RPMI7951 (cell line): ENCODE measurements at places on chromosomes 4 and X. TPM values are rescaled to one million over a fixed set of nuclear protein-coding genes. Genes with fewer than 3 reads are reported as not detected.

The VSIG4 gene
- total RNA-seq = not detected in 2 replicates

The UGT2B15 gene
- total RNA-seq = not detected in 2 replicates

The PF4V1 gene
- 0.72 TPM in 1 of 2 replicates, not detected in the other for total RNA-seq

The SATL1 gene
- total RNA-seq = not detected in 2 replicates

The BEX5 gene
- total RNA-seq = 0.60 TPM in 1 of 2 replicates, not detected in the other

The ERCC6L gene
- total RNA-seq = 23.3 and 27.4 TPM in 2 replicates

The RAB40A gene
- total RNA-seq = not detected in 2 replicates

The USP17L19 gene
- total RNA-seq = not detected in 2 replicates

The MSANTD1 gene
- total RNA-seq = 0.10 and 0.12 TPM in 2 replicates

- peak; percentile 51 for DNase-seq
Observed at GRCh38 chr4:80171251-80171650, 26.1 kb upstream of the PRDM8 start.

- DNase-seq = no peak
Observed at GRCh38 chr4:111639120-111639690, 506.0 kb upstream of the FAM241A start.

- no peak for DNase-seq
Observed at GRCh38 chr4:144681806-144682205, 35.9 kb downstream of the HHIP start.

DNA sequence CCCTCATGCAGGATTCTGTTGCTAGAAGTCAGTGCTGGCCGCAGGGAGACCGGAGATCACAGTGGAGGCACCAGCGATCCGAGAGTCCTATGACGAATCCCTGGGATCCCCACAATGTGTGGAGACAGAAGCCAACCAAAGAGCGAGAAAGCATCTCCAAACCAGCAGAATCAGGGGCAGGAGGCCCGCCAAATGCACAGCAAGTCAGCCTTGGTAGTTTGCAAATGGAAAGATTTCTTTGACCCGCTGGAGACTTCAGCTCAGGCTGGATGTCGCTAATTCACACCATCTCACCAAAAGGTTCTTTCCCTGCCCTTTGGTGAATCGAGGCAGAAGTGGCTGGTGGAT, 505 bp upstream of the PKD2 start:
- no peak for DNase-seq

GRCh38 chr4:47031011-47031678, at the start of gene GABRB1:
Gene GABRB1 (plus strand): TSS chr4:47031567.
- DNase-seq = no peak

DNA sequence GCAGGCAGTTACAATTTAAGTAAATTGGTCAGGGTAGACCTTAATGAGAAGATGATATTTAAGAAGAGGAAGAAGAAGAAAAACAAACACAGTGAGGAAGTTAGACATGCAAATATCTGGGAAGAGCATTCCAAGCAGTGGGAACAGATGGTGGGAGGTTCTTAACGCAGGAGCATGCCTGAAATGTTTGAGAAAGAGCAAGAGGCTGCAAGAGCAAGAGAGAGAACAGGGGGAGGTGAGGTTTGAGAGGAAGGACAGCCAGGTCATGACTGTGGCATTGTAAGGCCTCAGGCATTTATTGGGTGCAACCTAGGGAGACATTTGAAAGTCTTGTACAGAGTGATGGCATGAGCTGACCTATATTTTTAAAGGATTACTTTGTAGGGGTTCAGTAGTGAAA, 136.0 kb downstream of the UGT8 start:
- no peak for DNase-seq

- peak; percentile 54 for DNase-seq
Observed at GRCh38 chr4:187451776-187452175, 543.8 kb upstream of the ZFP42 start.

DNA sequence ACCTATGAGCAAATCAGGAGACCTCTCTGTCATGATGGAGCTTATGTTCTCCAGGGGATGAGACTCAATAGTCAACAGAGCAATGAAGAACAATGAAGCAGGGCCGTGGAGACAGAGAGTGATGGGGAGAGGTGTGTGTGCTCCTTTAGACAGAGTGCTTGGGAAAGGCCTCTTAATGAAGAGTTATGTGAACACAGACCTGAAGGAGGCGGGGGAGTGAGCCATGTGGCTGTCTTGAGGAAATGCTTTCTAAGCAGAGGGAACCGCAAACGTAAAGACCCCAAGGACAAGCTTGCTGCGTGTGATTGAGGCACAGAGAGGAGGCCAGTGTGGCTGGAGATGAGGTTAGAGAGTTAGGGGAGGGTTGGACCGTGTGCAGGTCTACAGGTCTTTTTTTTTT, 53.1 kb downstream of the CHRNA9 start:
- DNase-seq = no peak

DNA sequence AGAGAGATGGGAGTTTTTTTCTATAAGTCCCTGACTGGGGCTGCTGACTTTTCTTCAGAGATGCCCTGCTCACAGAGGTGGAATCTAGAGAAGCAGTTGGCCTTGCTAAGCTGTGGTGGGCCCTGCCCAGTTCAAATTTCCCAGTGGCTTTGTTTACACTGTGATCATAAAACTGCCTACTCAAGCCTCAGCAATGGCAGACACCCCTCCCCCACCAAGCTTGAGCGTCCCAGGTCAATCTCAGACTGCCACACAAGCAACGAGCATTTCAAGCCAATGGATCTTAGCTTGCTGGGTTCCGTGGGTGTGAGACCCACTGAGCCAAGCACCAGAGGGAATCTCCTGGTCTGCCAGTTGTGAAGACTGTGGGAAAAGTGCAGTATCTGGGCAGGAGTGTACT, 199.8 kb upstream of the WDFY3 start:
- no peak for DNase-seq

DNA sequence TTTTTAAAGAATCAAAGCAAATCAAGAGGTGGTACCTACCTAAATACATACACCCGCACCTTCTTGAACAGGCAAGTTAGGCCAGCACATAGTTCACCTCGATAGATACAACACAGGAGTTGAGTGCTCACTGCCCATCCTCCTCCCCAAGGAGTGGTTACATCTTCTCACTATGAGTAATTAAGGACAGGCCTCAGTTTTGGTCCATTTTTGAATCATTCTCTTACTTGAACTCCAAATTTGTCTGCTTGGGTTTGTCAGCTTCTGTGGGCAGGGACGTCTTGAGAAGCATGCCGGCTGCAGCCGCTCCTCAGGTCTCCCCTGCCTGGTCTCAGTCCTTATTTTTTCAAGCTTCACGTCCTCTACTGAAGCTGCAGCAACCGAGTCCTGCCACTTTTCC, 190.6 kb upstream of the RBPJ start:
- no peak for DNase-seq

DNA sequence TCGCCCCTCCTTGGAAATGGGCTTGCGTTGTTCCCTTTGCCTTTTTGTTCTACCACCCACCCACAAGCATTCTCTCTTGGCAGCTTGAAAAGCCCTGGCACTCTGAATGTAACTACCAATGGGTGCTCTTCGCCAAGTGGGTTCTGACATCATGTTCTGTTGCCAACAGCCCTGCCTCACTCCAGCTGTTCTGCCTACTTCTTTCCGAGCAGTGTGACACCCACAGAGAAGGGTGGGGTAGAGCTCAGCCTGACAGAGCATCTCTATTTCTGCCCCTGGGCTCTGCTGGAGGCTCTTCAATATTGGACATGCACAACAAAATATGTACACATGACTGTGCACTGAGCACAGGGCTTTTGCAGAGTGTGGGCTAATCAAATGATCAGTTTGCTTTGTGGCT, 15.6 kb upstream of the EXOSC9 start:
- no peak for DNase-seq

- no peak for DNase-seq
Observed at GRCh38 chr4:36740796-36741310, 459.4 kb downstream of the DTHD1 start.

DNA sequence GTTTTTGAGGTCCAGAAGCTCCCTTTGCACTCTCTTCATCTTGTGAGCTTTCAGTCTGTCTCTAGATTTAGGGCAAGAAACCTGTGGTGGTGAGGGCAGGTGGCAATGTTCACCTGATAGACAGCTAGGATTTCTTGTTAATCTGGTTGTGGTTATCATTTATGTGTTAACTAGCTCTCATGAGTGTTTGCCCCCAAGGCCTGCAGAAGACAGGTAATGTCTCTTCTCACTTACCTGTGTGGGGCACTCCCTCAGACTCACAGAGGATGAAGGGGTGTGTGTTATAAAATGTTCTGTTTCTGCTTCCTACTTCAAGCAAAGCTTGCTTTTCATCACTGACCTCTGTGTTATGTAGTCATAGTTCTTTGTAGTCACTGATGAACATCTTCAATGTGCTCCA, 17.8 kb downstream of the EGF start:
- DNase-seq = no peak

DNA sequence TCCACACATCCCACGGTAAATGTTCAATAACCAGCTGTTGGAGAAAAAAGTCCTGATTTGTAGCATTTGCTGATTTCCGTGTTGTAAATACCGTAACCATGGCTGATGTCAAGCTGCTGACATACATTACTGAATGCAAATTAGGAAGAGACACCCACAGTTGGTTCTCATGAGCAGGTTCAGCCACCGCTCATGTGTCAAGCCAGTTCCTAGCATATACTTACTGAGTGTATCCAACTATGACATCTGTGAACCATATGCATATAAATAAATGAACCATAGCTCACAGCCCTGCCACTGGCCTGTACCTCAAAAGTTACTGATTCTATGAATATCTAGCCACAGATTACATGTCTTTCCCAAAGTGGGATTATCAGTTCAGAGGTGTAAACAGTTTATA, 29.5 kb downstream of the FHDC1 start:
- no peak for DNase-seq

DNA sequence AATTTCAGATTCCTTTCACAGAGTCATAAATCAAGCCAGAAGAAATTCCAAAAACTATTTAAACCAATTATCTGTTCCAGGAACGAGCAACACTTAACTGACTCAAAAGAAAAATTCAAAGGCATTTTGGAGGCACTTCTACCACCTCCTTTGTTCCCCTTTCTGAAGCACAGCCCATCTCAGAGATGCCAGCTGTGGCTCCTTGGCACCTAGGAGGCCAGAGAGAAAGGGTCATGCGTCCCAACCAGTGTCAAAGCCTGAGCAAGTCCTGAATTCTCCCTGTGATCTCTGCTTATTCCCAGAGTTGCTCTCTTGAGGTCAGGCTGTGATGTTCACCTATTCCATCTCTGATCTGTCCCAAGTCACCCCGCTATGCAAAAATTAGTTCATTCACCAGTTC, 105.0 kb upstream of the S100G start:
- DNase-seq = no peak

DNA sequence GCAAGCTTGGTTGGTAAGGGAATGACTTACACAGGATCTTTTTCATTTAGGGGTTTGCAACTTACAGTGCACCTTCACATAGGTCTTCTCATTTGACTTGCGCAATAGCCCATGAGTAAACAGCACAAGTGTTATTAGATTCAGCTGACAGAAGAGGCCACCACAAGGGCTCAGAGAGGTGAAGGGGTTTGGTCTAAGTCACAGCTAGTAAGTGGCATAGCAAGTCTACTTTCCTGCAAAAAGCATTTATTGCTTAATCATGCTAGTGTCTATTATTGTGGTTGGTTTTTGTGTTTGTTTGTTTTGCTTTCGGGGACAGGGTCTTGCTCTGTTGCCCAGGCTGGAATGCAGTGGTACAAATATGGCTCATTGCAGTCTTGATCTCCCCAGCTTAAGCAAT, 83.3 kb downstream of the SPRY1 start:
- peak; percentile 44 for DNase-seq

DNA sequence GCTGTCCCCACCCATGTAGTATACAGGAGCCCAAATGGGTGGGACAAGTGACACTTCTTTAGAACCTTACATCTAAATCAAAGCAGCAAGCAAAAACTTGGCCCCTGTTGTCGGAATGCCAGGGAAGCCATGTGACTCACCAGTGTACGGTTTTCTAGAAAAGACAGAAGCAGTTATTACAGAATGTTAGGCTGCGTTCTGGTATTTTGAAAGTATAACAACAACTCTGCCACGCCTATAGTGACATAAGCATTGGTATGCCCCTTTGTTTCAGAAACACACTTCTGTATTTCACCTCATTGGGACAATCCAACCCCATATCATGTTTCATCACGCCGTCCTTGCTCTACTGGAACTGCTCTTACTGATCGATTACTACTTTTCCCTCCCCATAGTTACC, 14.8 kb downstream of the PDHA1 start:
- no peak for DNase-seq
